ENCODE measurements at places on chromosomes 7 and 10.

GRCh38 chr7:107610323-107610722, 30.3 kb downstream of the BCAP29 start:
- no peak for DNase-seq

- no peak for DNase-seq
Measured at GRCh38 chr10:118971876-118972275, 57.6 kb upstream of the NANOS1 start.

GRCh38 chr10:58453105-58453504, 59.6 kb upstream of the BICC1 start:
- no peak for DNase-seq

DNA sequence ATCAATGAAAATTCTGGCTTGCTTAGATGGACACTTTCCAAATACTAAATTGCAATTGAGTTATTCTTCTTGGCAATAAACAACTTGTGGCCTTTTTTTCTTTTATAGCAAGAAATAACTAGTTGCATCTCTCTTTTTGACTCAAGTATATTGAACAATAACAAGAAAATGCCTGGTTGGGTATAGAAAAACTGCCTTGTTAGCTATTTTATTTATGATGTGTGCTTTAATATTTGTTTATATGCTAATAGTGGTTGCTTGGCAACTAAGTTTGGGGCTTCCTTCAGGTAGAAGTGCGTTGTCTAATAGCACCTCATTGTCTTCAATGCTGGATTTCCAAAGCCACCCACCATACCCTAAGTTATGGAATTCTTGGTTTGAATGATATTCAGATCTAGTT, 30.1 kb upstream of the PPP1R3C start:
- no peak for DNase-seq
